Prostate gland (tissue), 2 donors: ENCODE measurements at places on chromosomes 7 and 10. TPM values are rescaled to one million over a fixed set of nuclear protein-coding genes. Genes with fewer than 3 reads are reported as not detected.

Gene MBL2
- not detected for total RNA-seq

Gene GPR37
- 69.4 TPM for total RNA-seq

Gene RNF32
- 2.4 TPM for total RNA-seq

Gene FAM180A
- total RNA-seq, result 6.9 TPM

Gene ACTA2
- 1,957 TPM for total RNA-seq

Gene UNCX
- not detected for total RNA-seq
